ENCODE measurements at places on chromosomes 1 and 21.

DNA sequence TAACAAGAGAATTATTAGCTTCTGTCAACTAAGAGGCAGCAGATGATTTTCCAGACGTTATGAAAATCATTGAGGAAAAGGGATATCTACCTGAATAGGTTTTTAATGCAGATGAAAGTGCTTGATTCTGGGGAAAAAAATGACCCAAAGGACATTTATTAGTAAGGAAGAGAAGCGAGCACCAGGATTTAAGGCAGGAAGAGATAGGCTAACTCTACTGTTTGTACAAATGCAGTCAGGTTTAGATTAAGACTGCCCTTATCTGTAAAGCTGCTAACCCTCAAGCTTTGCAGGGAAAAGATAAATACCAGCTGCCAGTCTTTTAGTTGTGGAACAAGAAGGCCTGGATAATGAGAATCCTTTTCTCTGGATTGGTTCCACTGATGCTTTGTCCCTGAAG, 33.0 kb upstream of the LRIG2 start:
- no peak for DNase-seq

GRCh38 chr1:1891349-1892078, 627 bp upstream of the GNB1 start:
- peak; percentile 79 for DNase-seq

DNA sequence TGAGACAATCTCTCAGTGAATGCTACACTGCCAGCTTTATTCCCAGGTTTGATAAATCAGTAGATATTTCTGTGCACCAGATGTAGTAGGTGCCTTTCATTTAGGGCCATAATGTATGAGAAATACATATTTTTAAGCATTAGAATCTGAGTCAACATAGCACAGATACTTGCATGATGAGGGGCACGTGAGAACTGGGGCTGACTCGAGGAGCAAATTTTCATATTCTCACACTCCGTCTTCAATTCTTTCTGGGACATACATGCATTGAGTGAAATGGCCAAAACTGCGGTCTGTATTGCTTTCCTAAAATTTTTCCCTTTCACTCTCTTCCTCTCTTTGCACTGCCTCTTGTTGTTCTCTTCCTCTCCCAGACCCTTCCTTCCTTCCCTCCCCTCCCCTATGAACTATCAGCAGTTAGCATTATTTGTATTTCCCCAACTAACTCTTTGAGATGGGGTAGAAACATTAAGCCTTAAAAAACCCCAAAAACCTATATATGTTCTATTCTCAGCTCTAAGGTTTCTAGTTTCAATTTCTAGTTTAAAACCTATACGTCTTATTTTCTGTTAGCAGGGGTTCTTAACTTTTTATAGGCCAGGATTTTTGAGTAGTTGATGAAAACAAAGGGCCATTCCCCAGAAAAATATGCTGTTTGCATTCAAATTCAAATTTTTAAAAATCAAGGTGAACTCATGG, 289.1 kb downstream of the PTBP2 start:
- DNase-seq, result no peak

GRCh38 chr1:10495475-10495817, 20.7 kb downstream of the PEX14 start:
- no peak for DNase-seq
